NCI-H345 (cell line): ENCODE measurements at places on chromosomes 16 and 17.

DNA sequence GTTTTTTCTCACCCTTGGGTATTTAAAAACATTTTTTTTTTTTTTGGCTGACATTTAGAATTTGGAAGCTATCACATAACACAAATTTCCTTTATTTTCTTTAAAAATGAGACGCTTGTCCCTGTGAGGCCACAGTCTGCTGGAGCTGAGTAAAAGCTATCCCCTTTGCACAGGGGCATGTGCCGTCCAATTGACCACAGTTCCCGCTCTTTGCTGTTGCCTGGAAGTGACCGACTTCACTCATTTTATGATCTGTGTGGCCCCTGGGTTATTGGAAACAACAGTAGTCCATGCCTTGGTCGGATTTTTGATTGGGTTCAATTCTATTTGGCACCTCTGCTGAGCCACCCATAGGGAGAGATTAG, 405.0 kb downstream of the CPPED1 start:
- DNase-seq: no peak

DNA sequence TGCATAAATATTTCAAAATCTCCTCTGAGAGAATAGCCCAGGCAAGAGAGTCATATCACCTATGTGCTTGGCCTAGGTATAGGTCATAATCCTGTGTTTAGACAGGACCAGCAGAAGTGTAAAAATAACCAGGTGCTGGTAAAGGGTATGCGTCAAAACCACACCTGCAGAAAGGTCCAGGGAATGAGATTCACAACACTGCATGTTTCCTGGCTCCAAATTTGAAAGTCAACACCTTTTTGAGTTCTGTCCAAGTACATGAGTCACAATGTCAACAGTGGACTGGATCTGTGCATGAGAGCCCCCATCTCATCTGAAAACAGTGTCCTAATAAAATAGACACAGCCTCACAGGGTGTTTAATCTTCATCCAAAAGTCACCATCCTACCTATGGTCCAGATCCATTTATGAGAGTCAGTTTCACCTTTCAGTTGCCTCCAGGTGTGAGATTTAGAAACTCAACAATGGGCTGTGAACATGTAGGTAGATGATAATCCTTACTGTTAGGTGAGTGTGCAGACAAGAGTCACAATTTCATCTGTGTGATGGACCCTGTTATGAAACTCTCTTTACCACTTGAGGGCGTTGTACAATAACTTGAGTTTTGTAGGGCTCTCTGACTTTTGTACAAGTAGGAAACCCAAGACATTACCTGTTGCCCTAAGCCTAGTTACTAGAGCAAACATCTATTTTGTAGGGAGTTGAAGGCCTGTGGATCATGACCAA, 2100.7 kb downstream of the TP53TG3F start:
- no peak for DNase-seq

DNA sequence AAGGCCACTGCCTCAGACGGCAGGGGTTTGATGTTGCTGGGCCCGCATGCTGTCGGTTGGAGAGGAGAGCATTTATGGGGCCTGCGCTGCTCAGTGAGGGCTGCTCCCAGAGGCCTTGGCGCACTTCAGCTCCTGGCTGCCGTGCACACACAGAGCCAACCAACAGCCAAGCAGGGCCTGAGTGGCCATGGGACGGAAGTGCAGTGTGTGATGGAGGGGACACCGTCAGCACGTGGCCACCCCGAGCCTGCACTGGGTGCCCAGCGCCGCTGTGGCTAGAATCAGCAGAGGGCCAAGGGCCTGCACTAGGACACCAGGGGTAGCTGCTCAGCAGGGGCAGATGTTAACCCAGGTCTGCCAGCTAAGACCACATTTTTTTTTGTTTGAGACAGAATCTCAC, 21.8 kb downstream of the KLHL36 start:
- no peak for DNase-seq

DNA sequence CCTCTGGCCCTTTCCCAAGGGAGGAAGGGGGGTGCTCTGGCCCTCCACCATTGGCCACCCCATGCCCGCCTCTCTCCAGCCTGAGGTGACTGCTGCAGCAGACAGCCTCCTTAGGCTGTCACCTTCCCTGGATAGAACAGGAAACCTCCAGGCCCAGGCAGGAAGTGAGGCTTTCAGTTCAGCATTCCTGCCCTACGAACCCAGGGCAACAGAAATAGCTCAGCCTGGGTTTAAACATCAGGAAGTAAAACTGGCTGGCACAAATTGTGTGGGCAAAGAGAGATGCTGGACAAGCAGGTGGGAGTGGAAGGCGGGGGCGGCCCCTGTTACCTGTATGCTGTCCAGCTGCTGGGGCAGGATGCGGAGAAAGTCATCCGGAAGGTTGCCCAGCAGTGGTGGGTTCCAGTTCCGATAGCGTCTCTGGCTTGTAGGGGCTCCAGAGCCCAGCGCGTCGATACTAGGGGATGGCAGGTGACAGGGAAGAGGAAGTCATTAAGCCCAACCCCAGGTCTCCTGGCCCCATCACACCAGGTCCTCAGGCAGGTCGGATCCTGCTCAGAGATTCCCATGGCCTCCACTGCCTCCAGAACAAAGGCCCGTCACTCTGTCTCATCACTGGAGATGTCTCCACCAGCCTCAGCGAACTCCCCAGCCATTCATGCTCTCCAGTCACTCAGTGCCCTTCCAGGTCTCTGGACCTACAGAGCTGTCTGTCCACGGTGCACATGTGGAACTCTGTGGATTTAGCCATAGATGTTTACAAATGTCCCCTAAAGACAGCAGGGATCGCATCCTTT, 23.6 kb upstream of the MRPS23 start:
- DNase-seq: no peak

GRCh38 chr17:1331708-1332107, 52.2 kb downstream of the TRARG1 start:
- DNase-seq: no peak

- no peak for DNase-seq
These were observed 12.3 kb upstream of the MEIOB start for GRCh38 chr16:1884155-1884760.

DNA sequence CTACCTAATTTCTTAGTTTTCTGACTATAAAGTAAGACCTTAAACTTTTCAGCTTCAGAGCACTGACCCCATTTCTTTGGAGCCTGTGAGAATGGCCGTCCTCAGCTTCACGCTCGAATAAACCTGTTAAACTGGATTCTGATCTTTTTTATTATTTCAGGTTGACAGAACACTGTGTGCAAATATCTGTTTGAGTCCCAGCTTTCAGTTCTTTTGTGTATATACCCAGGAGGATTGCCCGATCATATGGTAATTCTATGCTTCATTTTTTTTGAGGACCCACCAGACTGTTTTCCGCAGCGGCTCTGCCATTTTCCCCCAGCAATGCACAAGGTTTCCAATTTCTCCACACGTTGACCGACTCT, 19.8 kb upstream of the KCNH6 start:
- DNase-seq: peak; percentile 46

GRCh38 chr17:42568341-42569111, 1.6 kb downstream of the MLX start:
- DNase-seq: no peak

- DNase-seq: no peak
These were observed 37.2 kb downstream of the NKD1 start for GRCh38 chr16:50585331-50585776.

- DNase-seq: no peak
These were observed 33.9 kb downstream of the ERN1 start for GRCh38 chr17:64096037-64096436.

DNA sequence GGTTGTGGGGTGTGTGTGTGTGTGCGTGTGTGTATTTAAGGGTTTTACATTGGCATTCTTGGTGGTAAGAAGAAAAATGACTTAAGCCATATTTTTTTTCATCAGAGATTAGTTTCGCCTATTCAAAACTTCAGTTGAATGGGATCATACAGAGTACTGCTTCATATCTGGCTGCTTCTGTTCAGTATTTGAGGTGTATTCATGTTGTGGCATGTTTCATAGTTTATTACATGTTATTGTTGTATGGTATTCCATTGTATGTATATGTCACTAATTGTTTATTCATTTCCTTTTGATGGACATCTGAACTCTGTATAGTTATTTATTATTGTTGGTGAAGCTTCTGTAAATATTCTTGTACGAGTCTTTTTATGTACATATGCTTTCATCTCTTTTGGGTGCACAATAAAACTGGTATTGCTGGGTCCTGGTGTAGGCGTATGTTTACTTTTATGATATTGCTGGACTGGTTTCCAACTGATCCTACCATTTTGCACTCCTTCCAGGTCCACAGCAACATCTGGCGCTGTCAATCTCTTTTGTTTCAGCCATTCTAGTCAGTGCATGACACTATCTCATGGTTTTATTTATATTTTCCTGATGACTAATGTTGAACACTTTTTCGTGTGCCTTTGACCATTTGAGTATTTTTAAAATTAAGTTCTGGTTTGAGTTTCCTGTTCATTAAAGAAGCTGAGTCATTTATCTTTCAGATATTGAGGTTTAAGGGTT, 77.4 kb upstream of the MAF start:
- no peak for DNase-seq

DNA sequence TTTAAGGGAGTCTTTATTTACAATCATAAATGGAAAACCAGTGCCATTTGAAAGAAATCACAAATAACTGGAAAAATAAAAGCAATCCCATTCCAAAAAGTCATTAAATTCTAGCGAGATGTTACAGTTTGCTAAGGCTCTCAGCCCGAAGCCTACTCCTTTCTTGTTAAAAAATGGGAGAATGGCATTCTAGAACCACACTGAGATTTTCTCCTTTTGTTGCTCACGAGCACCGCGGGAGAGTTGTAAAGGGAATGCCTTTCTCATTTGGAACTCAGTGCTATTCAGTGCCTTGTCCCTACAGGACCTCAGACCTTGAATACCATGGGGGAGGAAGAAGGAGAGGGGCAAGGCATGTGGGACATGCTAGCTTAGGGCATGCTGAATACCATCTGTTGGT, 36.3 kb downstream of the GDE1 start:
- DNase-seq: no peak

DNA sequence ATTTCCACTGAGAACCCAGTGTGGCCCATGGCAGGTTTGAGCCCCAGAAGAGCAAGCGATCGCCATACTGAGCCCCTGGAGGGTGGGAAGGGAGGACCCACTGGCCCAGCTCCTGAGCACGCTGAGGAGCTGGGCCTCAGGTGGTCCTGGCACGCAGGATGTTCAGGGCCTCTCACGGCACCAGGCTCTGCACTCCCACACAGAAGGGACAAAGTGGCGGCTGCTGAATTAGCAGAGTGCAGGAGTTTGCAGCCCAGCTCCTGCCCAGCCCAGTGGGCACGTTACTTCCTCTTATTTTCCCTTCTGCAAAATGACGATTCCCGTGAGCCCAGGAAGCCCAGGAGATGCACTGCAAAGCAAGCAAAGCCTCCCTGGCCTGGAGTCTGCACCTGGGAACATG, 42.3 kb upstream of the MTSS2 start:
- no peak for DNase-seq

DNA sequence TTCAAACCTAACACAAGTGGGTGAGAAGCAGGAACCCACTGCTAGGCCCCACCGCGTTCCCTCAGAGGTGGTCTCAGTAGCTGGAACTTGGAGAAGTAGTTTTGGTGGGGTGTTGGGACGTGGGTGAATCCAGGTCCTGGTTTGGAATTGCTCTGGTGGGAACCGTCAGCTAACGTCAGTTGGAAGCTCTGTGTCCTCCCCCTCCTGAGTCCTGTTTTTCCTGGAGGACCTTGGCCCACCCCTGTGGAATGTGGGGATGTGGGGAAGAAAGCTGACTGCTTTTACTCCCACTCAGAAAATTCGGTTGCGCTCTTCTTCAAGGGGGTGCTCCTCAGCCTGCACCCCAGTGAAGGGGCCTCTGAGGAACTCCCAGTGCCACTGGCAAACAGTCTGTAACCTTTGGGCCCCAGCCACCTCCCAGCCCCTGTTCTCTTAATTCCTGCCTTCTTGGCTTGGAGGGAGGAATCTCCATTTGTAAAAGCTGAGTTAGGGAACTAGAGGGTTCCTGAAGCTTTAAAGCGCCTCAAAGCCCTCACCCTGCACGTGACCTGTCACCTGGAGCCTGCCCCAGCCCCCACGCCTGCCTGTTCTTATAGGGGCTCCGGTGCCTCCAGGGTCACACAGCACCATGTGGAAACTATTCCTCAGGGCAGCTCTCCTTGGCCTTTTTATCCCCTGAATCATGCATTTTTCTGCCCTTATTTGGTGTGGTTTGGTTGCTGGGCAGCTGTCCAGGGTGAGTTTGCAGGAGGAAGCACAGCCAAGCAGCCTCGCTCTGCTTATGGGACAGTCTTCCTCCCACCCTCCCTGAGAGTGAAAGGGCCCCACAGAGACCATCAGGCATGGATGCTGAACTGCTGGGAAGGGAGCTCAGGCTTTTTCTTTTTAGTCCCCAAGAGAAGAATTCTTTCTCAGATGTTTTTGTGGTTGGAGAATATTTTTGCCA, 16.2 kb upstream of the NAGLU start:
- no peak for DNase-seq

GRCh38 chr16:74901606-74902005, 83.3 kb downstream of the WDR59 start:
- DNase-seq: no peak

GRCh38 chr16:83926726-83927397, 26.2 kb upstream of the OSGIN1 start:
- peak; percentile 50 for DNase-seq

GRCh38 chr17:82247182-82247823, 18.5 kb downstream of the SLC16A3 start:
- no peak for DNase-seq

DNA sequence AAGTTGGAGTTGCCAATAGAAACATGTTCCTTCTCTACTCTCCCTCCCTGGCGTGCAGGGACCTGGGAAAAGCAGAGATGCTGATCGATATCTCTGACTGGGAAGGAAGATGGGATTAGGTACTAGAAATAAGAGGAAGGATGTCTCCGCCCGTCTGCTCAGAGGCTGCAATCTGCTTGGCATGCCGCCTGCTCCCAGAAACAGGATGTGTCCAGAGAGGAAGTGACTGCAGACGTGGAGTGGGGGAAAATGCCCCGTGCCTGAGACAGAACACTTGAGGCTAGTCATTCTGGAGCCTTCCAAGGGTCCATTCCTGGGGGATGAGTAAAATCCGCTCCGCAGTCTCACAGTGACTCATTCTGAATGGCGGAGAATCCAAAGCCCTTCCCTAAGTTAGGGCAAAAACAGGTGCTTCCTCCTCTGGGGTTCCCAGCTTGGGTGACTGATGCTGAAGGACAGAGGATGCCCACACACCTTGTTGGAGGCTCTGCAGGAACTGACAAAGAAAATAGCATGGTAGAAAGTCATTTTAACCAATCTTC, 45.0 kb upstream of the SMURF2 start:
- no peak for DNase-seq

DNA sequence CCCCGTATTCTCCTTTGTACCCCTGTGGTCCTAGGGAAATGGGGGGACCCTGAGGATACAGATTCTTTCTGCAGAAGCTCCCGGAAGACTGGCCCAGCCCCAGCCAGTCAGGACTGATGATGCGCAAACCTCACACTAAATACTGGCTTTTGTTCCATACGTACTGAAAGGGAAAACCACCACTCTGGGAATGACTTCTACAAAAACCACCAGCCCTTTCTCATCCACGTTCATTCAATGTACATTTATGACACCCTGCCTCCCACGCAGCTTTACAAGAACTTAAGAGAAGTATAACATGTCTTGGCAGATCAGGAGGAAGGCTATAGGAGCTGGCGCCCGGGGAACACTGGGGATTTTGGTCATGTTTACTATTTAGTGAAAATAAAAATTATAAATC, 70.6 kb downstream of the MARCHF10 start:
- DNase-seq: no peak

- DNase-seq: no peak
These were observed 2.8 kb downstream of the VPS9D1 start for GRCh38 chr16:89717688-89718505.
